ENCODE measurements at places on chromosomes 4 and X.

DNA sequence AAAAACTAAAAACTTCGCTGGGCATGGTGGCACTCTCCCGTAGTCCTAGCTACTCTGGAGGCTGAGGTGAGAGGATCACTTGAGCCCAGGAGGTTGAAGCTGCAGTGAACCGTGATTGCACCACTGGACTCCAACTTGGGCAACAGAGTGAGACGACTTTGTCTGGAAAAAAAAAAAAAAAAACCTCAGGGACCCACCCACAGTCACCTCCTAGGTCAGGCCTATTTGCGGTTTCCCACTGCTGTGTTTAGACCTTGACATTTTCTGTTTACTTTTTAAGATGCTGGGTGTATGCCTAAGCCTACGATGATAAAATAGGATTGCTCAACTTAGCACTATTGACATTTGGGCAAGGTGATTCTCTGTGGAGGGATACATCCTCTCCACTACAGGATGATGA lies 197.4 kb upstream of the TBL1X start:
- DNase-seq, result no peak

DNA sequence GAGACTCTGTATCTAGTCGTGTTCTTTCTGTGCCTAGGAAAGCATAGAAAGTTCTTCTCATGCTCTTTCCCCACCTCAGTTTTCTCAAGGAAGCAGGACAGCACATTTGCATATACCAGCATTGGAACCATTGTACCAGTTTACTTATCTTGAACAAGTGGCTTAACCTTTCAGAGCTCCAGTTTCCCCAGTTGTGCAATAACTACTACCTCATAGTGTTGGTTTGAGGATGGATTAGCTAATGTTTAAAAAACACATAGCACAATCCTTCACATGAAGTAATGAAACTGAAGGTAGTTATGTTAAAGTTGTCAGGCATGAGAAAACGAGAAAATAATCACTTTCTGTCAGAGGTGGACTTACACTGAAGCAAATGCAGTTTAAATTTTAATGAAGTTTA lies 92.2 kb upstream of the H2AZ1 start:
- DNase-seq, result no peak

GRCh38 chr4:7503559-7504249 lies 69.0 kb upstream of the PSAPL1 start:
- no peak for DNase-seq

DNA sequence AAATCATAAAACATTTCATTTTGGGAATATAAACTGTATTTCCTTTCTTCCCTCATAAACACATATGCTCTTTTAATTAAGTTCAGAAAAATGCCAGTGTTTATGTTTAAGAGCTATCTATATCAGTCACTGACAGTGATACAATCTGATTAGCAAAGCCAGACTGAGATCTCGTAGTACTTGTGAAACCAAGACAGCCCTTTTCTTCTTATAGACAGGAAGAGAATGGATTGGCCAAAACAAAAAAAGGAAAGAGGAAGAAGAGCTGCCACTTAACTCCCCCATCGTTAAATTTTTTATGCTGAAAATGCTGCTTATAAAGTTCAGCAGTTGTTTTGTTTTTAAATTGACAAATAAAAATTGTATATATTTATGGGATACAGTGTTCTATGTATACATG lies 87.4 kb downstream of the PLAC1 start:
- DNase-seq, result no peak

DNA sequence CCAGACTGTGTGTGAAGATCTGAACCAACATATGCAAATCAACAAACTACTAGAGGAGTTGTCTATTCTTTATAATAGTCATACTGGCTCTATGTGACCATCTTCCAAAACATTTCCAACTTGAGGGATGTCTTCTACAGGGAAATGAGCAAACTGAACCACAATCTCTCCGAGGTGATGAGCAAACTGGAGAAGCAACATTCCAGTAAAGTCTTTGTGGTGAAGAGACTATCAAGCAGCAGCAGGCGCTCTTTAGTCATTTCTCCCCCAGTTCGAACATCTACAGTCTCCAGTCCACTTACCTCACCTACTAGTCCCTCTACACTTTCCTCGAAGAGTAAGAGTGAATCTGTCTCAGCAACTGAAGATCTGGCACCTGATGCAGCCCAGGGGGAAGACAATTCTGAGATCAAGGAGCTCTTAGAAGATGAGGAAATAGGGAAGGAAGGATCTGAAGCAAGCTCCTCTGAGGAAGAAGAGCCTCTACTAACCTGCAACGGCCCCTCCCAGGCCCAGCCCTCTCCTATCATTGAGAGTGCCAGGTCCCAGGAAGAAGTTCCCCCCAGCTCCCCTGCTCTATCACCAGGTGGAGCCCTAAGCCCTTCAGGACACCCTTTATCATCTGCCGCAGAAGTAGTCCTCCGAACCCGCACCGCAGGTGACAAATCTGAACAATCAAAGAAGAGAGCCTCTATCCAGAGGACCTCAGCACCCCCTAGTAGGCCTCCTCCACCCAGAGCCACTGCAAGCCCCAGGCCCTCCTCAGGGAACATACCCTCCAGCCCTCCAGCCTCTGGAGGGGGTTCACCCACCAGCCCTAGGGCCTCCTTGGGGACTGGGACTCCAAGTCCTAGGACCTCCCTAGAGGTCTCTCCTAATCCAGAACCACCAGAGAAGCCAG lies 98.1 kb downstream of the HNRNPD start:
- no peak for DNase-seq

DNA sequence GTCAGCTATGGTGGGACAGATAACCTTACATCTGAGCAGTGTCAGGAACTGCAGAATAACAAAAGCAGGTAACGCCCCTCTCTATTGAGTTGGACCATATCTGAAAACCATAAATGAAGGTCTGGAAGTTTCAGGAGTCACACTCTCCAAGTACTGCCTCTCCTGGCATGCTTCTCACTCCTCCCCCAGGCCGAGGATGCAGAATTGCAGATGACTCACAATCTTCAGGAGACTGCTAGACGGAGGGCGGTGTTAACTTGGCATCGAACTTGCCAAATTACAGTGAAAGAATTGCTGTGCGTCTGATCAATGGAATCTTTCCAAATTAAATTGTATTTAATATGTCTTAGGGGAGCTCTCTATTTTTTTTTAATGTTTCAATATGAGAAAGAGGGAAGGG lies 67.1 kb upstream of the TRIM2 start:
- DNase-seq, result no peak

GRCh38 chr4:142104041-142104440 lies 467.7 kb downstream of the IL15 start:
- DNase-seq, result no peak

- DNase-seq, result no peak
Observed at GRCh38 chrX:100647739-100648138, 3.7 kb downstream of the SRPX2 start.

DNA sequence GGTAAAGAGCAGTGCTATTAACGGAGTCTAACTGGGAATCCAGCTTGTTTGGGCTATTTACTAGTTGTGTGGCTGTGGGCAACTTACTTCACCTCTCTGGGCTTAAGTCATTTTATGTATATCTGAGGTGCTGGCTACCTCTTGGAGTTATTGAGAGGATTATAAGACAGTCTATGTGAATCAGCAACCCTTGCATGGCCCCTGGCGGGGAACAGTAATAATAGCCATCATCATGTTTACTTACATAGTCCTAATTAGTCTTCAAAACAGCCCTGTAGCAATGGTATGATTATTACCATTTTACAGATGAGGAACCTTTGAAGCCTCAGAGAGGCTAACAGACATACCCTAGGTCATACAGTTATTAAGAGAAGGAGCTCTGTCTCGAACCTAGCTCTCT lies 1.5 kb downstream of the HPRT1 start:
- DNase-seq, result no peak

- no peak for DNase-seq
Observed at GRCh38 chr4:73275318-73275654, 16.7 kb upstream of the ANKRD17 start.

DNA sequence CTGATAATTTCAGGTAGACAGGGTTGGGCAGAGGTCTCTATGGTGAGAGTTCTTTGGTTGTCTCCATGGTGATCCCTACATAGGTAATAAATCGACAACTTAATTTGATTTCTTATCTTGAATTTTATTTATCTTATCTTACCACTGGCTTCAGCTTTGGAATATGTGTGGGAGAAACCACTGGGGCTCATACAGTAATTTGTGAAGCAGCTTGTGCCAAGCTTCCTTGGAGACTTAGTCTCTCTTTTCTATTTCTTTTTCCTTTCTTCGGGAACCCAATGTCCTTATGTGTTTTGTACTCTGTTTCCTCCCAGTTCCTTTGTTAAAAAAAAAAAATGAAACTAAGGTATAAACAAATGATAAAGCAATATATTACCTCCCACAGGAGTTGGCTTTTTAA lies 242.4 kb upstream of the CNKSR2 start:
- DNase-seq, result no peak

DNA sequence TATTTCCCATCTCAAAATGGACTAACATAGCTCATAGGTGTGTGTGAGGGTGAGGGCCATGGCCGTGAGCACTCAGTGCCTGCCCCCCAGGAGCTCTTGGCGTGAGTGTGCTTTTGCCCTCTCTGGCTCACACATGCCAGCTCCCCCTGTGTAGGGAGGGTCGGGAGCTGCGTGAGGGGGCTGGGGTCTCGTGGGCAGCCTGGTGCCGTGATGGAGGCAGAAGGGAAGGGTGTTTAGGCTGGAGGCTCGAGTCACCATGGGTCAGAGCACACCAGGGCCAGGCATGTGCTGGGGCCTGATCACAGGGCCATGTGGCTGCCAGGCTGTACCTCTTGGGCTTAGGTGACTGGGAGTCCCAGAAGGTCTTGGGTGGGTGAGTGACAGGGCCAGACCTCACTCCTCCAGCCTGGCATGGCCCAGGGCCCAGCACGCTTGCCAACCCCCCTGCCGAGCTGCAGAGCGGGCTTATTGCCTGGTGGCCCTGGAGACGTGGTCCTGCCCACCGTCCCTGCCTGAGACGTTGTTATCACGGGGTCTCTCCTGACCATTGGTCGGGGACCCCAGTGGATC lies 44.0 kb downstream of the ADRA2C start:
- DNase-seq, result no peak

GRCh38 chr4:178387756-178388155 lies 945.5 kb upstream of the AGA start:
- no peak for DNase-seq

DNA sequence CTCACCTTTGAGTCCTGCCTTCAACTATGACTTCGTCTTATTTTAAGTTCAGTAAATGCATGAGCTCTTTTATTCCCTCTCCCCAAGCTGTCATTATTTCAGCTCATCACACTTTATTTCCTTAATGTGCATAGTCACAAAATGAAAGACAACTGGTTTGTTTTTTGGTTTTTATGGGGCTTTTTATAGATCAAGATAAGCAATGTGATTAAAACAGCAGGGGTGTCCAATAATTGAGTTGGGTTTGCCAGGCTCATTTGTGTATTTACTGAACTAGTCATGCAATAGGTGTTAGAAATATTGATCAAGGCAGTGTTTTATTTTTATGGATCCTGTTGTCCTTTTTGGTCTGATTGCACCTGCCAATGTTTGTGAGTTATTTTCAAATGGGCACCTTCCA lies 102.2 kb downstream of the FRMPD4 start:
- DNase-seq, result no peak

DNA sequence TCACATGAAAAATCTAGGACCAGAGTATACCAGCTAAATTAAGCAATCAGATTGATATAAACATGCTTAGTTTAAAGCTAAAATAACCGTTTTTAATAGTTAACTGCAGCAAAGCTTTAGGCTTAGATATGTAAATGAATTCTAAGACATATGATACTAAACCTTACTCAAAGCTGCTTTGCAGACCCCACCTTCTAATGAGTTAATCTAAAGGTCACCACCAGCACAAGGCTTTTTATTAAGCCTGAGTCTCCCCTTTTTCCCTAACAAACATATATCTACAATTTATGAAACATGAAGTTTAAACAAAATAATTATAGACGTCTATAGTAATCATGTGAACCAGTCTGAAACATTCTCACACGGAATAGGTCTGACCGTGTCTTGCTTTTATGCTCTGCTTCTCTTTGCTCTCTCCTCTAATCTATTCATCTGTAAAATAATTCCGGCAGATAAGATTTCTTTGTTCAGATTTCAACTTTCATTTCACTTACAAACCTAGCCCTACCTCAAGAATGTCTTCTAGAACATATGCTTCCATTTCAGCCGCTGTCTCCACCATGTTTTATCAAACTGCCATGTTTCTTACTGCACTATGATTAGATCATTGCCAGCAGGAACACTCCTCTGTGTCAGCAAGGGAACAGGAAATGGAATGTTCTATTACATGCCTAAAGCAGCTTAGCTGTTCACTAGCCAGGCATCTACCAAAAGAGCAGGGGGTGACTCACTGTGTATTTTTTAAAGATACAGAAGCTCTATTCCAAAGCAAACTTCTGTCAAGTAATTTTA lies 35.9 kb downstream of the ANKRD17 start:
- DNase-seq, result no peak

GRCh38 chr4:56102601-56103000 lies 153.9 kb downstream of the CEP135 start:
- DNase-seq, result no peak

- DNase-seq, result no peak
Observed at GRCh38 chr4:103400405-103400804, 202.3 kb upstream of the CENPE start.

DNA sequence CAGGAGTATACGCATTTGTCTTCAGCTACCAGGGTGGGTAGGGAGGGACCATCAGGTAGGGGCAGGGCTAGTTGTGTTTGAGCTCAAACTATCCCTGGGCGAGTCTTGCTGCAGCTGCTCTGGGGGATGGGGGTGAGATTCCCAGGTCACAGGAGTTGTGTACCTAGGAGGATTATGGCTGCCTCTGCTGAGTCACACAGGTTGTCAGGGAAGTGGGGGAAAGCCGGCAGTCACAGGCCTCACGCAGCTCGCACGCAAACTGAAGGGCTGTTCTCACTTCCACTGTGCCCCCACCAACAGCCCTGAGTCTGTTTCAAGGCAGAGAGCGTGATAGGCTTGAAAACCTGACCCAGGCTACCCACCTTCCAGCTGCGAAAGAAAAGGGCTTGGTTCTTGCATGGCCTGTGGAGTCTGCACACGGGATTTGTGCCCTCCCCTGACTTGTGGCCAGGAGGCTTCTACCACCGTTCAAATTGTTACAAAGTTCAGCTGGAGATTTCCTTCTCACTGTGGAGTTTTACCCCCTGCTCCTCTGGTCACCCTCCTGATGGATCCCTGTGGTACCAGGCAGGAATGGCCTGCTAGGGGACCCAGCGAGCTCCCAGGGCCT lies 63.8 kb downstream of the ARFIP1 start:
- DNase-seq, result no peak

DNA sequence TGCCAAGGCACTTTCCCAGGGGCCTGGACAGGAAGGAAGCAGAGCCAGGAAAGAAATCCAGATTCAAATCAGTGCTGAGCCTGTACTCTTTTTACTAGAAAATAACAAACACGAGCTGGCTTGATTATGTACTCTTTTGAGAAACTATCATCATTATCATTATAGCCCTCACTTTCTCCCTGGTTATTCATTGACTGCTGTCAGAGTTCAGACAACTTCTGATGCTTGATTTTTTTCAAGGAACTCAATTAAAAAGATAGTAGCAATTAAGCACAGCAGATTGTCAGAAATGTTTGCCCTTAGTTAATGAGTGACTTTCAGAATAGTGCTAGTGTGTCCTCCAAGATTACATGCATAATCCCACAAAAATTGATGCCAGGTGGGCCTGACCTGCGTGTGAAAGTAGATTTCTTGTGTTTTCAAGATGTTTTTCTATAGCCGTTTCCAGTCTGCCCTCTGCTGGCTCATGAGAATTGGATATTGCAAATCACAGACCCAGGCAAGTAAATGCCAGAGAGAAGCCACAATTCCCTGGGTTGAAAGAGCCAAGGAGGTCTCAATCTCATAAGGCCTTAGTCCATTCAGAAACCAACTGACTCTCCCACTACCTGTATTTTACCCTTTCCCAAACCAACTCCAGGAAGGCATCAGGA lies 14.3 kb upstream of the PNPLA4 start:
- no peak for DNase-seq

GRCh38 chr4:149914119-149915115 lies 98.8 kb upstream of the IQCM start:
- no peak for DNase-seq
